ENCODE measurements at places on chromosomes 16 and 17.

DNA sequence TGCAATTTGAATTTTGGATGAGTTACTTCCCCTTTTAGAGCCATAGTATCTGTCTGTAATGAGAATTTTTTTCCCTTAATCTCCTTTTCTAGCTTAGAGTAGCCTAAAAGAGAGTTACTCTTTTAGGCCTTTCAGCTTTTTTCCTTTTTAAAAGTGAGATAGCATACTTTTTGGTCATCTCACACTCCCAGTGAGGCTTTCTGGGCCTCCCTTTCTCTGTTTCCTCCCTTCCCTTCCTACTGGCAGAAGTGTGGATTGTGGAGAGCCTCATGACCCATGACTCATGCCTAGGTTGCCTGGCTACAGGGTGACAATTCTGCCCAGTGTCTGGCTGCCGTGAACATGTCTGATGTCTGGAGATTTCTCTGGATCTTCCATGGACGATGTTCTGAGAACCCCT, 15.2 kb downstream of the KRT23 start:
- DNase-seq = peak; percentile 71

DNA sequence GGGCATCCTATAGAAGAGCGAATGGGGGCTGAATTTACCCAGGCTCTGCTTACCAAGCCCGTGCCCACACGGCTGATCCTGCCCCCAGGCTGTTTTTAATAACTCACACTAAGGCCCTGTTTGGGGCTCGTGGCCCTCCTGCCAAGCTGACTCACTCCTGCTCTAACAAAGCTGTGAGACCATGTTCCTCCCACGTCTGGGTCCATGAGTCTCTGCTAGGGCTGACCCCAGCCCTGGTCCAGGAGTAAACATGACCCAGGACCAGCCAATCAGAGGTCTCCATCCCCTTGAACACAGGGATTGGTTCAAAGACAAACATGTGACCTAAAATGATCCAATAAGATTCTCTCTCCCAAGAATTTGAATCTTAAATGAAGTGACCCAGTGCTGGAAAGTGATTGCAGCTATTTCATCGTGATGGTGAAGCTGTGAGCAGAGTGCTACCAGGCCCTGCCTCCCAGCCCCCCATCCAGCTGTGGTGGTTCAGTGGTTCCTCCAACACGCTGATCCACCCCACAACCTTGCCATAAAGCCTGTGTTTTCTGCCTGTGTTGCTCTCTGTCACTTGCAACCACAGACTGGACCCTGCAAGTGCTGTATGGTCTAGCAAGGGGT, 57.2 kb downstream of the C16orf82 start:
- DNase-seq = no peak

- DNase-seq = peak; percentile 27
These were observed 1.8 kb upstream of the EXOSC6 start for GRCh38 chr16:70253291-70254106.

- DNase-seq = no peak
These were observed 44.4 kb upstream of the ATP2A3 start for GRCh38 chr17:4008441-4009185.

- DNase-seq = no peak
These were observed 12.5 kb downstream of the GPRC5C start for GRCh38 chr17:74444406-74444805.
